ENCODE measurements at places on chromosomes 3 and 15.
A peak's percentile ranks its signal among the peaks of the same experiment; 100 is the strongest.

GRCh38 chr15:68843425-68844311, 23.0 kb upstream of the ANP32A start:
- no peak for DNase-seq

GRCh38 chr3:160108362-160108761, 116.9 kb upstream of the C3orf80 start:
- DNase-seq: no peak

- DNase-seq: no peak
Measured at GRCh38 chr3:161199926-161200325, 21.2 kb upstream of the NMD3 start.

DNA sequence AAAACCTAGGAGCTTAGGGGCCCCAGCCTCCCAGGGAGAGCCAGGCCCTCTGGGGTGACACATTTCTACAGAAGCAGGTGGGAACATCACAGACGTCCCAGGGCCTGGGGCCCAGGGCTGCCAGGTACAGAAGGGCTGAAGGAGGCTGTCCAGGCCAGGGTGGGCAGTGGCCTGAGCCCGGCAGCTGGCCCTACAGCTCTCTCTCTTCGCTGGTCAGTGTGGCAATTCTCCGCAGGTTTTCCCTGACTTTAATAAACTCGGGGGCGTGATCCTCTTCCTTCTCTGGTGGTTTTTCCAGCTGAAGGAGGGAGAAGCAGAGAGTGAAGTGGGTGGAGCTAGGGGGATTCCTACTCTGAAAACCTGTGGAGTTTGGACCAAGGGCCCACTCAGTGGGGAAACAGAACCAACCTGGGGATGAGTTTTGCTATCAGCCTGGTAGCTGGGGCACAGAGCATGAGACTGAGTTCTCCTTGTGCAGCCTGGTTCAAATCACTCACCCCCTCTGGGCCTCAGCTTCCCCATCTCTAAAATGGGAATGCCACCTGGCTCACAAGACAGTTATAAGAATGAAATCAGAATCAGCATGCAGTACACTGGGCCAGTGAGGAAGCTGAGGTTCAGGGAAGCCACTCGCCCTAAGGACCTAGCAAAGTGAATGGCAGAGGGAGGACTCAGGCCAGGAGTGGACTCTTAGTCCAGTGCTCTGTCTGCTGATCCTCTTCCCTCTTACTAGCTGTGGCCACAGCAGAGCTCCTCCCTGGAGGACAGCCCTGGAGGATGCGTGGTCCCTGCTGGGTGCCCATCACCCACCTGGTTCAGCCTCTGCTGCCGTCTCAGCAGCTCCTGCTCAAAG, 10.6 kb downstream of the FAM107A start:
- DNase-seq: no peak

GRCh38 chr15:101489237-101489598, 289 bp downstream of the PCSK6 start:
- no peak for DNase-seq

DNA sequence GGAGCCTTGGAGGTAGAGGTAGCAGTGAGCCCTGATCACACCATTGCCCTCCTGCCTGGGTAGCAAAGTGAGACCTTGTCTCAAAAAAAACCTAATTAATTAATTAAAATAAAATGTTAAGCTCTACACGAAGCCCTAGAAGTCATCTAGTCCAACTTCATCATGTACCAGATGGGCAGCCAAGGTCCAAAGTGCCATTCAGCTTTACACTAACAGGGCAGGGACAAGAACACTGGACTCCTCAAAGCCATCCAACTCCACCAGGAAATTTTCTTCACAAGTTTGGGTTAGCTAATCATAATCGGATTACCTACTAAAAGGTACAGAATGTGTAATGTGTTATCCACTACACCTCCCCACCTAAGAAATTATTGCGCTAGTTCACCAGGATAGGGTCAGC, 48.8 kb downstream of the WWTR1 start:
- DNase-seq: no peak

DNA sequence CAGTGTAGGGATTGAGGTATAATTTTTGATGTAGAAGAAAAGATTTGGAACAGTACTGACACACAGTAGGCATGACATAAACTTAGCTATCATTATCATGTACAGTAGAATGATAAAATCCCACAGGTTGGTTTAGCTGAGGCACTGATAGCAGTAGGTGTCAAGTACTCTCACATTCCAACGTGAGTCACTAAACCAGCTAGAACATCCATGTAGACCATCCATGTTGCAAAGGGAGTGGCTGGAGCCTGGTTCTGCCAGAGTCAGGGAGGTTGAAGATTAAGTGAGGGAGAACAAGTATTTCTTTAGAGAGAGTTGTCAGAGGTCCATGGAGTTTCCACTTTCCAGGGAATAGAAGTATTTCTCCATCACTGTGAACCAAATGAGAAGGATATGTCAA, 157.2 kb upstream of the TMEM108 start:
- DNase-seq: no peak

GRCh38 chr3:188439080-188439479, 285.1 kb downstream of the LPP start:
- DNase-seq: peak; percentile 7

GRCh38 chr15:31265090-31265870, 61.4 kb upstream of the KLF13 start:
- no peak for DNase-seq

- no peak for DNase-seq
Measured at GRCh38 chr3:108976058-108976457, 22.4 kb upstream of the GUCA1C start.

- DNase-seq: no peak
Measured at GRCh38 chr3:47414666-47415587, 34.1 kb downstream of the PTPN23 start.

DNA sequence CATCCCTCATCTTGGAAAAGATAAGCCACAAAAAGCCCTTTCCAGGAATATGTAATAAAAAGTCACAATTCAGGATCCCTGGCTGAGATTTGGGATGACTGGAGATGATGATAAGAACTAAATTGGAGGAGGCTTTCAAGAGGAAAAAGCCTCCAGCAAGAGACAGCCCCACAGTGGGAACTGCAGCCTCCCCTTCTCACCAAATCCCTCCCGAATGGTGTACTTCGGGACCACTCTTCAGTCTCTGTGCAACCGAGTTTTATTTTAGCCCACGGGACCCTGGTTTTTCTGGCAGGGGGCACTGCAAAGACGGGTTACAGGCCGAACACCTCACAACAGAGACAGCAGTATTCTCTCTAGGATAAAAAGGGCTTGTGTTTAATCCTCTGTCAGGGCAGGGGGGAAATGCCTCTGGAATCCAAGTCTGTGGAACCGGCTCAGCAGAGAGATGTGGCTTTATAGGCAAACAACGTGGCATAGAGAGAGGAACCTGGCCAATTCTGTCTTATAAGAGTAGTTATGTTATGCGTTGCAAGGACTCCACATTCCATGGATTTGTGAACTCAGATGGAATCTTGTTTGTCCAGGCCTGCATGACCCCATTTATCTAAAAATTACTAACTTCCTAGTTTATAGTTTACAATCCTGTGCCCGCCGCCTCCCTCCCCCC, 1.2 kb upstream of the LMCD1 start:
- DNase-seq: no peak

DNA sequence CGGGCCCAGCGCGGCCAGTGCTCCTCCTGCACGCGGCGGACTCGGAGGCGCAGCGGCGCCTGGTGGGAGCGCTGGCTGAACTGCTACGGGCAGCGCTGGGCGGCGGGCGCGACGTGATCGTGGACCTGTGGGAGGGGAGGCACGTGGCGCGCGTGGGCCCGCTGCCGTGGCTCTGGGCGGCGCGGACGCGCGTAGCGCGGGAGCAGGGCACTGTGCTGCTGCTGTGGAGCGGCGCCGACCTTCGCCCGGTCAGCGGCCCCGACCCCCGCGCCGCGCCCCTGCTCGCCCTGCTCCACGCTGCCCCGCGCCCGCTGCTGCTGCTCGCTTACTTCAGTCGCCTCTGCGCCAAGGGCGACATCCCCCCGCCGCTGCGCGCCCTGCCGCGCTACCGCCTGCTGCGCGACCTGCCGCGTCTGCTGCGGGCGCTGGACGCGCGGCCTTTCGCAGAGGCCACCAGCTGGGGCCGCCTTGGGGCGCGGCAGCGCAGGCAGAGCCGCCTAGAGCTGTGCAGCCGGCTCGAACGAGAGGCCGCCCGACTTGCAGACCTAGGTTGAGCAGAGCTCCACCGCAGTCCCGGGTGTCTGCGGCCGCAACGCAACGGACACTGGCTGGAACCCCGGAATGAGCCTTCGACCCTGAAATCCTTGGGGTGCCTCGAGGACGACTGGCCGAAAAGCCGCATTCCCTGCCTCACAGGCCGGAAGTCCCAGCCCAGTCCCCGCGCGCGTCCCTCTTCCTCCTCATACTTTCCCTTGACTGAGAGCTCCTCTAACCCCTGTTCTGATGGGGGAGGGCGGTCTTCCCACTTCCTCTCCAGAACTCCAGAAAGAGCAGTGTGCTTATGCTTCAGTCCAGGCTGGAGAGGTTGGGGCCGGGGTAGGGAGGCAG, 1.4 kb upstream of the IL17RC start:
- DNase-seq: no peak

GRCh38 chr15:52383100-52383588, 87.5 kb upstream of the MYO5C start:
- DNase-seq: no peak

DNA sequence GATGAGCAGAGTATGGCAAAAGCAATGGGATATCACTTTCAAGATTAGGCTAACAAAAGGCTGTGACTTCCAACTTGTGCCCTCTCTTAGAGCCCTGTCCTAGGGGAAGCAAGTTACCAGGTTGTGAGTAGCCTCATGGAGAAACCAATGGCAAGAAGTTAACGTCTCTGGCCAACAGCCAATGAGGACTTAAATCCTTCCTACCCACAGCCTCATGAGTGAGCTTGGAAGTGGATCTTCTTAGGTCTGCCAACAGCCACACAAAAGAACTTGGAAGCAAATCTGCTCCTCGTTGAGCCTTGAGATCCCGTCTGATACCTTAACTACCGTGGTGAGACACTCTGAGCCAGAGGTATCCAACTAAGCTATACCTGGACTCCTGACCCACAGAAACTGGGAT, 5.7 kb downstream of the NME9 start:
- DNase-seq: no peak

- DNase-seq: no peak
Measured at GRCh38 chr15:45180201-45180600, 7.6 kb downstream of the SHF start.

DNA sequence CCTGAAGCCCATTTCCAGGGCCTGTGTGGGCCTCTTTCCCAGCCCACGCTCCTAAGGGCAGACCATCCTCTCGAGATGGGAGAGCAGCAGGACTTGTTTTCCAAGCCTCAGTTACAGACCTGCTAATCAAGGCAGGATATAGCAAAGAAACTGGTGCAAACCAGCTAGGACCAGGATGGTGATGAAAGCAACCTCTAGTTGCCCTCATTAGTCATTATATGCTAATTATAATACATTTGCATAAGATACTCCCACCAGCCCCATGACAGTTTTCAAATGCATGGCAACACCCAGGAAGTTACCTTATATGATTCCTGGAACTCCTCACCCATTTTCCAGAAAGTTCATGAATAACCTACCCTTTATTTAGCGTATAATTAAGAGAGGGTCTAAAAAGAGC, 34.4 kb upstream of the TRH start:
- DNase-seq: no peak

DNA sequence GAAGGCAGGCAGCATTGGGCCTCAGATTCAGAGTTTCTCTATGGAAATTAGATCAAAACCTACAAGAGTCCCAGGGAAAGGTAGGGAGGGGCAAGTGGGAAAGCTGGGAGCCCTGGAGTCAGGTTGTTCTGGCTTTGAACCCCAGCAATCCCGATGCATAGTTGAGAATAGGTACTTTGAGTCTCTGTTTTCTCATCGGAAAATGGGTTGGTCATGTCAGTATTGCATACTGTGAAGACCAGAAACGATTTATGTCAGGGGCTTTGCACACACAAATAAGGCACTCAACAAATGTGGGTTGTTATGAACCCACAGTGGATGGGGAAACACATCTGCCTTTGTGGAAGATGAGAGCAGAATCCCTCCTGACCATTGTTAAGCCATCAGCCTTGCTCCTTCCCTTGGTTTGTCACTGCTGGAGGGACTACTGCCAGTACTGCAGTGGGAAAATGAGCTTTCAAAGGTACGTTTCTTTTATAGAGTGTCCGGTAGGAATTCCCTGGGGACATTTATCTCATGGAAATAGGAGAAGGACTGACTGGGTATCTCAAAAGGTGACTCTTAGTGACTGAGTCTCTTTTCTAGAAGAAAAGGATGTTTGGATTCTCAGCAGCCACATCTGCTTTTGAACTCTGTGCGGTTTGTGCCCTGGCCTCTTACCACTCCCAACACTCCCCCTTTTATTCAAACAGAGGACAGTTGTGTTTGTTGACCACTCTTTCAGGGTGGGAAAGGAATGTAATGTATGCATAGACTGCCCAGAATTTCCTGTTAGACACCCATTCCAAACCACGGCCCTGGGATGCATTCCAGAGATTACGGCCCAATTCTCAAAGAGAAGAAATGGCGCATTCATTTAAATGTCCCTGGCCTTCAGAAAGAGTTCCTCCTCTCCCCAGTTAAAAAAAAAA, 54.6 kb upstream of the VILL start:
- no peak for DNase-seq

GRCh38 chr15:71784719-71785118, 25.6 kb upstream of the NR2E3 start:
- DNase-seq: no peak

DNA sequence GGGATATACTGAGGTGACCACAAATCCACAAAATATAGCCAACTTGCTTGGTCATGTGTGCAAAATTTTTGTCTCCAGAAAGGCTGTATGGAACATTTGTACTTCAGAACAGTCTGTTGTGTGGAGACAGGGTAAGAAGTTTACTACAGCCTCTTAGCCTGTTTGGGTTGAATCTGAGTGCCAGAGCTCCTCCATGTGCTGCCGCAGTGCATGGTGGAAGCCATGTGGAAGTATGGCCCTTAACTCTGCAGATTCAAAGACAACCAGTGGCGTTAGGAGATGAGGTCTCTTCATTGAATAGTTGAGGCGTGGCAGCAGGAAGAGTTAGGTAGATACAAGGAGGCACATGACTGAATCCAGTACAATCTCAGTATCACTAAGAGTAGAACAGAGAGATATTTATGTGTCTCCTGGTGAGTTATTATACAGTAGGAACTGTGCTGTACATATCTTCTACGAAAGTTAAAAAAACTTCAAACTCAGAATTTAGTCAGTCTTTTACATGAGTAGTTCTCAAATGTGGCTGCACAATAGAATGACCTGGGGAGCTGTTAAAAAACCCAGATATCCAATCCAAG, 9.4 kb downstream of the EIF2A start:
- DNase-seq: no peak

DNA sequence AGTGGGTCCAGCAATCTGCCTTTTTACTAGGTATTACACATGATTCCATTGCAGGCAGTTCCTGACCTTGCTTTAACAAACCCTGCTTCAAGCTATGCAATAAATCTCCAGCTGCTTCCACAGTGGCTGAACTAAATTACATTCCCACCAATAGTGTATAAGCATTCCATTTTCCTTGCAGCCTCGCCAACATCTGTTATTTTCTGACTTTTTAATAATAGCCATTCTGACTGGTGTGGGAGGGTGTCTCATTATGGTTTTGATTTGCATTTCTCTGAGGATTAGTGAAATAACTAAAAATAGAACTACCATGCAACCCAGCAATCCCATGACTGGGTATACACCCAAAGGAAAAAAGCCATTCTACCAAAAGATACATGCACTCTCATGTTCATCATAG, 36.4 kb upstream of the DNAJC13 start:
- no peak for DNase-seq

GRCh38 chr15:40928821-40929659, at the start of gene DLL4:
Gene DLL4 (plus strand): TSS chr15:40929340. CDS start chr15:40929669, 329 bp downstream.
- no peak for DNase-seq

- DNase-seq: no peak
Measured at GRCh38 chr3:176633511-176633910, 563.8 kb downstream of the TBL1XR1 start.
